ENCODE measurements at places on chromosomes 16 and 17. TPM values are rescaled to one million over a fixed set of nuclear protein-coding genes. Genes with fewer than 3 reads are reported as not detected.

- peaks cover 15% of the 10 kb centered on the region for H3K36me3 ChIP-seq
- H3K27me3 ChIP-seq, result no peaks in the 10 kb centered on the region
- DNase-seq, result no peak
- H3K4me3 ChIP-seq, result no peak overlapping the region
- H3K27ac ChIP-seq, result no peak overlapping the region
These were observed 117.7 kb downstream of the ABCC1 start for GRCh38 chr16:16067127-16067526.

DNA sequence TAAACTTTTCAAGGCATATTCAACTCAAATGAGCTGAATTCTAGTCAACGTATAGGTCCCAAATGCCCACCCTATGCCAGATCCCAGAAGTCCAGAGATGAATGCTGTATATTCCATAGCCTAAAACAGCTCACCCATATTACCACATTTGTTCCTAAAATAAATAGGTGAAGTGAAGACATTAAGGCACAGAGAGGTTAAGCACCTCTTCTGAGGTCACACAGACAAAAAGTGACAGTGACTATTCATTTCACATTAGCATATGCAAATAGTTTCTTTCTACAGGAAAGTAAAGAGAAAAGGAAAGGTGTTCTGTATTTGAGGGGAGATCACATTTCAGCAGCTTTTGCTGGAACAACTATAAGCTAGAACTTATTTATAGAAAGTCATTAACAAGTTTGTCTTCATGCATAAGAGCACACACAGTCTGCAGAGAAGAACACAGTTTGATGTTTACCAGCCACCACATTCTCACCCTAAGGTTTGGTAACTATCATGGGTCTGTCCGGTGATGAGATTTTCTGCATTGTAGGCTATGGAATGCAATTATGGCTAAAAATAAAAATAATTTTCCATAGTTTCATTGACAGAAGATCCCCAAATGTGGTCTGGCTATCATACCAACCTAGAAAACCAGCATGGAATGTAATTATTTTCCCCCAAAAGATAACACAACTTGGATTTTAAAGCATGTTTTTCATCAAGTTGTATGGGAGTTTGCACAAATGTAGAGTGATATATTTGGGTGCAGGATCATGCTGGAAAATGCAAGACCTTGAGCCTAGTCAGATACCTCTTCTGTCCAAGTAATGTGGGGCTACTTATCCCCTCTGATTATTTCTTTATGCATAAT is 402.1 kb downstream of the UTP18 start:
- H3K27ac ChIP-seq, result no peak overlapping the region
- no peaks in the 10 kb centered on the region for H3K4me1 ChIP-seq
- peaks cover 4% of the 10 kb centered on the region for H3K27me3 ChIP-seq
- DNase-seq, result no peak
- no peaks in the 10 kb centered on the region for H3K36me3 ChIP-seq
- H3K4me3 ChIP-seq, result no peak overlapping the region

DNA sequence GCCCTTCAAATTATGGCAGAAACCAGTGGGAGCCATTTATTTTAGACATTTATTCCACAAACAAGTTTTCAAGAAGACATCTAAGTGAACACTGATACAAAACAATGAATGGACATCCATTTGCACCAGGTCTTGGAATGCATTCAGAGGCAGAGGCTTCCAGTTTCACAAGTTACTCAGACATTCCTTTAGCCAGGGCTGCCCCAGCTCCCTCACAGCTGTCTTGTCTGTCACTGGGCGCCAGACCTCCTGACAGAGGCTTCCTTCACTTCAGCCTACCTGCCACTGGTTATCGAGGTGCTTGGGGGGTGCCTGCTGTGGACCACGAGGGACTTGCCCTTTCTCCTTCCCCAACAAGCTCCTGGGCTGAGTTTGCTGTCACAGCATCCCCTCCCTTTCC is 19.2 kb downstream of the AQP8 start:
- no peak overlapping the region for H3K27ac ChIP-seq
- DNase-seq, result no peak
- no peaks in the 10 kb centered on the region for H3K4me1 ChIP-seq
- H3K36me3 ChIP-seq, result peaks cover 31% of the 10 kb centered on the region
- no peaks in the 10 kb centered on the region for H3K27me3 ChIP-seq

- H3K4me1 ChIP-seq, result no peaks in the 10 kb centered on the region
- H3K27me3 ChIP-seq, result no peaks in the 10 kb centered on the region
- H3K4me3 ChIP-seq, result no peak overlapping the region
- peak; percentile 72 for DNase-seq
- no peaks in the 10 kb centered on the region for H3K36me3 ChIP-seq
These were observed 96.6 kb downstream of the SPECC1 start for GRCh38 chr17:20105539-20106280.

- no peak for DNase-seq
- H3K27me3 ChIP-seq, result no peaks in the 10 kb centered on the region
- H3K4me1 ChIP-seq, result no peaks in the 10 kb centered on the region
- H3K27ac ChIP-seq, result no peak overlapping the region
- no peak overlapping the region for H3K4me3 ChIP-seq
These were observed 6.5 kb downstream of the ADAT1 start for GRCh38 chr16:75616521-75617010.

DNA sequence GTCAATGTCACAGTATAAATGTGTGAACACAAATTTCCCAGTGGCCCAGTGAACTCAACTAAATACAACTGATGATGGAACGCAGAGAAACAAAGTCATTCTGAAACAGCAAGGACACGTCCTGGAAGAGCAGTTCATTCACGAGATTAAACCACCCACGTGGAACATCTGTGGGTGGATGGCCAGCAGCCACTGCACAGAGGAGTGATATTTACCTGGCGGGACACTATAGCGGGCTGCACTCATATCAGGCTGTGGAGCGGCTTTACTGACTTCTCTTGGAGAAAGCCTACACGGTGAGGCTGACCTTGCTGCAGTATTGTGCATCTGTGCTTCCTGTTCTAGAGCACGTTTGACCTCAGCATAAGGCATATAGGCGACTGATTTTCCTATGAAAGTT is 87.3 kb downstream of the TTC19 start:
- H3K36me3 ChIP-seq, result peaks cover 92% of the 10 kb centered on the region
- H3K27ac ChIP-seq, result no peak overlapping the region

- no peak overlapping the region for H3K4me3 ChIP-seq
- H3K36me3 ChIP-seq, result no peaks in the 10 kb centered on the region
- no peaks in the 10 kb centered on the region for H3K27me3 ChIP-seq
- H3K4me1 ChIP-seq, result no peaks in the 10 kb centered on the region
These were observed 286.7 kb upstream of the CDH5 start for GRCh38 chr16:66079671-66080334.

- H3K36me3 ChIP-seq, result no peaks in the 10 kb centered on the region
- DNase-seq, result peak; percentile 88
- H3K4me3 ChIP-seq, result no peak within 1 kb of the TSS
- no peaks in the 10 kb centered on the region for H3K4me1 ChIP-seq
- H3K27me3 ChIP-seq, result peaks cover 9% of the 10 kb centered on the region
These were observed at the start of gene MARCHF10 for GRCh38 chr17:62807812-62808575. MARCHF10 (minus strand) TSS chr17:62808314; CDS start chr17:62801735, 6,579 bp downstream.

DNA sequence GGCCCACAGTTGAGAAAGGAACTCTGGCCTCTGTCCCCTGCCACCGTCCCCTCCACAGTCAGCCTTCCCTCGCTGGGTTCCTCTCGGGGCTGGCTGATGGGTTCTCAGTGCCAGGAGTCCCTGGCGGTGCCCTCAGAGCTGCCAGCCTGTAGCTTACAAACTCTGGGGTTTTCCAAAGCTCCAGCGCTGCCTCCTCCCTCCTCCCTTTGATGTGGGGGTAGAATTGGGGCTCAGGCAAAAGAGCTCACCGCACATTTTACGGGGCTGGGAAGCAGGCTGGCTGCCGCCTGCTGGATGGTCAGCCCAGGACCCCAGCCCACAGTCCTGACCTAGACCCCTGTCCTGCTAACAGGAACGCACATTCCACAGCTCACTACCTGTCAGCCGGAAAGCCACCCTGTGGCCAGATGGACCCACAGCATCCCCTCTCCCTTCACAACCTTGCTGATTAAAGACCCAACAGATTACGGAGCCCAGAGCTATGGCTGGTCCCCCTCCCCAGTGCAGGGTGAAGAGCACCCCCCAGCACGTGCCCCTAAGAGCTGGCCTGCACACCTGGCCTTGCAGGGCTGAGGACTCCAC is 6.0 kb downstream of the VASN start:
- H3K36me3 ChIP-seq, result no peaks in the 10 kb centered on the region
- H3K27me3 ChIP-seq, result no peaks in the 10 kb centered on the region
- no peak overlapping the region for H3K4me3 ChIP-seq
- H3K27ac ChIP-seq, result no peak overlapping the region
- DNase-seq, result peak; percentile 78
- peaks cover 32% of the 10 kb centered on the region for H3K4me1 ChIP-seq

DNA sequence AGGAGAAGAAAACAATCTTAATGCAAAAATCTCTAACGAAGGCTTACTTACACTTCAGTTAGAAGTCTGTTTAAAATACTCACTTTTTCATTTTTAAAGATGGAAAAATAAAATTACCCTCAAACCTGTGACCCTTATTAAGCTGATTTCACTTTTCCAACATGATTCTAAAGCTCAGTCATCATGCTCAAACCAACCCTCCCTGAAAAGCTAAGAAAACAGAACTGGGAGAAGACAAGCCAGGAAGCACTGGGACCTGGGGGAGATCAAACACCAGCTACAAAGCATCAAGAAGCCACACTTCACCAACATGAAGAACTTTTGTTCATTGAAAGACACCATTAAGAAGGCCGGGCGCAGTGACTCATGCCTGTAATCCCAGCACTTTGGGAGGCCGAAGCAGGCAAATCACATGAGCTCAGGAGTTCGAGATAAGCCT is 88.8 kb downstream of the LITAF start:
- H3K36me3 ChIP-seq, result no peaks in the 10 kb centered on the region
- no peak overlapping the region for H3K4me3 ChIP-seq
- peak overlapping the region; percentile 76 for H3K27ac ChIP-seq
- no peaks in the 10 kb centered on the region for H3K4me1 ChIP-seq
- H3K27me3 ChIP-seq, result no peaks in the 10 kb centered on the region

- H3K4me3 ChIP-seq, result peak overlapping the region; percentile 91
- peak; percentile 84 for DNase-seq
- peaks cover 26% of the 10 kb centered on the region for H3K36me3 ChIP-seq
- H3K27ac ChIP-seq, result no peak overlapping the region
These were observed 1.7 kb upstream of the TMEM256 start for GRCh38 chr17:7405350-7406234.

DNA sequence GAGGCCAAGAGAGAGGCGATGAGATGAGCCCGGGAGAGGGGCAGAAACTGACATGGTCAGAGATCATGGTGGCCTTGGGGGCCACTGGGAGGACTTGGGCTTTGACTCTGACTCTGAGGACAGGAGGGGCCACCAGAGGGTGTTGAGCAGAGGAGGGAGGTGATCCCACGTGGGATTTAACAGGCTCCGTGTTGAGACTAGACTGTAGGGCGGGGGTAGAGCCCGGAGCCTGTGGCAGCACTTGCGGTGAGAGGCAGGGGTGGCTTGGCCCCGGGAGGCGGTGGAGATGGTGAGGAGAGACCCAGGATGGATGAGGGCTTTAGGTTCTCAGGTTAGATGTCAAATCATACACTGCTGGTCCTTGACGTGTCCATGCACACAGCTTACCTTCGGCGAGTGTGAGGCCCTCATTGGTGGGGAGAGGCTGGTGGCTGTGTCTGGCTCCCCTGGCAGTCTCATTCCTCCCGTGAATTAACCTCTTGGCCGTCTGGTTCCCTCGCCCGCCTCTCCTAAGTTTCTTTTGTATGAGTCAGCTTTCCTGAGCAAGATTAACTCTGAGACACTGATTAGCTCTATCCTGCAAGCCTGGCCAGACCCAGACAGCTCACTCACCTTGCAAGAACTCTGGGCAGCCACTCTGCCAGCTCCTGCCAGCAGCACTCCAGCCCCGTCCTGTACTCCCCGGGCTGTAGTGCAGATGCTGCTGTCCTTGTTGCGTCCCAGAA is 39.7 kb downstream of the VPS35L start:
- H3K27ac ChIP-seq, result peak overlapping the region; percentile 16
- H3K27me3 ChIP-seq, result no peaks in the 10 kb centered on the region
- H3K4me3 ChIP-seq, result no peak overlapping the region
- H3K36me3 ChIP-seq, result peaks cover 25% of the 10 kb centered on the region

DNA sequence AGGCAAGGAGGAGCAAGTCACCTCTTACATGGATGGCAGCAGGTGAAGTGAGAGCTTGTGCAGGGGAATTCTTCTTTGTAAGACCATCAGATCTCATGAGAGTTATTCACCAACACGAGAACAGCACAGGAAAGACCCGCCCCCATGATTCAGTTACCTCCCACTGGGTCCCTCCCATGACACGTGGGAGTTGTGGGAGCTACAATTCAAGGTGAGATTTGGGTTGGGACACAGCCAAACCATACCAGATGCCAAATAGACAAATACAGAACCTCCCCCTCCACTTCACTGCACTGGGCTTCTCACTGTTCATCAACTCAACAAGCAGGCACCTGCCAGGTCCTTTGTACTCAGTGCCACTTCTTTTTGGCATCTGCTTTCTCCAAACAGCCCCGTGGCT is 100.2 kb downstream of the WSCD1 start:
- H3K27ac ChIP-seq, result no peak overlapping the region
- DNase-seq, result peak; percentile 26
- no peaks in the 10 kb centered on the region for H3K27me3 ChIP-seq
- H3K4me1 ChIP-seq, result peaks cover 25% of the 10 kb centered on the region
- no peak overlapping the region for H3K4me3 ChIP-seq

DNA sequence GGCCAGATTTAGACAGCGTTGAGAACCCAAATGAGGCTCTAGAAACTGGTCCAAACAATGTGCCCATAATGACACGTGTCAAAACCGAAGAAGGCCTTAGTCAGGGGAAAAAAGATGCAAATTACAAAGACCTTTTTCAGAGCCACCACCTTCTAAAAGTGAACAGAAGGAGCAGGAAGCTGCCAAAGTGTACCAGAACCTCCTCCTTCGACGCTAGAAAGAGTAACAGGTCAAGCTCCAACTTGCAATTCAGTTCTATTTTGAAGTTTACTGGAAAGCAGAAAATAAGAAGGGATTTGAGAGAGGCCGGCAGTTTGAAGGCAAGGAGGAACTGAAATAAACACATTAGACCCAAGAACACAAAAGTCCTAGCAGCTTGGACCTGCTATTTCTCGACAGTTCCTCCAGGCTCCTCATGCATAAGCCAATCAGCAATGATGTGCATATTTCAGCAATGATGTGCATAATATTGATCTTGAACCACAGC is 61.8 kb downstream of the XYLT1 start:
- no peaks in the 10 kb centered on the region for H3K27me3 ChIP-seq
- no peak overlapping the region for H3K4me3 ChIP-seq
- peaks cover 5% of the 10 kb centered on the region for H3K4me1 ChIP-seq
- no peaks in the 10 kb centered on the region for H3K36me3 ChIP-seq
- DNase-seq, result no peak

GRCh38 chr16:87662254-87663204 is 60.2 kb downstream of the JPH3 start:
- no peaks in the 10 kb centered on the region for H3K36me3 ChIP-seq
- no peak overlapping the region for H3K4me3 ChIP-seq
- H3K4me1 ChIP-seq, result no peaks in the 10 kb centered on the region
- no peak for DNase-seq

DNA sequence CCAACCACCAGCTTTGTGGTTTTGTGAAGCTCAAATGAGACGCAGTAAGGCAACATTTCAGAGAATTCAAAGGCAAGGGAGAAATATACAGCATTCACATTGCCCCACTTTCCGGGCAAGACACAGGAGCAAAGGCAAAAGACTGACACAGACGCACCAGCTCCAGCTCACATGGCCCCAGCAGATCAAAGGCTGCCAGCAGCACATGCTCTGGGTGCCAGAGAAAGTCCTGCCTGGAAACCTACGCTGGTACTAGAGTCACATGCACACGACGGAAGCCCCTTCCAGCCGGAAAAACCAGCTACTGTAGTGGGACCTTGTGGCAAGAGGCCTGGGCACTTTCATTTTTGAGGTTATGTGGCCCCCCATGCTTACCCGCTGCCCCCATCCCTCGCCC is 50.1 kb downstream of the GTF3C1 start:
- peaks cover 97% of the 10 kb centered on the region for H3K36me3 ChIP-seq
- H3K27ac ChIP-seq, result no peak overlapping the region
- no peaks in the 10 kb centered on the region for H3K4me1 ChIP-seq

The CDR2L gene
- 17.3 TPM for total RNA-seq

The KRTAP1-5 gene
- total RNA-seq, result not detected

The REXO5 gene
- 10.2 TPM for total RNA-seq

The GSG1L gene
- total RNA-seq, result 0.24 TPM

The SLC22A31 gene
- total RNA-seq, result 33.9 TPM

The KRT39 gene
- total RNA-seq, result not detected
